COR-L47 (cell line): ENCODE measurements at places on chromosomes 12 and 14.

- DNase-seq: no peak
Observed at GRCh38 chr14:81484120-81484519, 49.5 kb downstream of the SEL1L start.

GRCh38 chr12:53217051-53217930 lies 10.2 kb upstream of the ITGB7 start:
- DNase-seq: no peak

DNA sequence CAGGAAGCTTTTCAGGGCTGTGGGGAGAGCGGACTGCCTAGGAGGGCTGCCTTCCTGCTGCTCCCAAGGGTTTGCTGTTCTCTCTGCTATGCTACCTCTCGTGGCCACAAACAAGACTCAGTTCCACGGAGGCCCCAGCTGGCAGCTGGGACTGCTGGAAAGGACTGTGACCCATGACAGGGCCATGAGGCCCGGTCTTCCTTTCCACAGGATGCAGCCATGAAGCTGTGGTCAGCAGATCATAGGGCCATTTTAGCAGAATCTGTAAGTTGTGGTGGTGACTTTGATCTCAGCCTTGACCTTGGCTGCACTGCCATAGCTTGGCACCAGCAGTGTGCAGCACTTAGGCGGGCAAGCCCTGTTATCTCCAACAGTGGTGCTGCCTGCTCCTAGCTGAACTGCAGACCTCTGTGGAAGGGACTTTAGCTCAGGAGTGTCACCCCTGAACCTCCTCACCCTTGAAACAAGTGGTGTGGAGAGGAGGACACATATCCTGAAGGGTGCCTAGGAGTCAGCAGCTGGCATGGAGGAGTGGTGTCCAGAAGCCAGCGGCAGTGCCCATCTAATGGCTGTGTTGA lies 12.3 kb downstream of the KRT80 start:
- no peak for DNase-seq

DNA sequence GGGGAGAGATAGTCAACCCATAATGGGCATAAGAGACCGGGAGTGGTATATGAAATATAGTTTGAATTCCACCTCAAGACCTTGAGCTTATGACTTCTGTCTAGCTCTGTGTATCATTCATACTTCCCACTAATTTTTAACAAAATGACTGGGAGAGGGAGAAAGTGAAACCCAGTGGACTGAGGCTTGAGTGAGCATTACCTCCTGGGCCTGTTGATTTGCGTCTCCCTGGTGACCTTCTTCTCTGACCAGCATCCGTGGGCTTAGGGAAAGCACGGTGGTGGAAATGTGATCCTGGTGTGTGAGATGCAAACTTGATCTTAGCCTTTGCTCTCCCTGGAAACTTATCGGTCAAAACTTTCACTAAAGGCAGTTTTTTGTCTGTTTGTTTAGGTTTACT lies 207.9 kb upstream of the BCL2L14 start:
- DNase-seq: no peak

- no peak for DNase-seq
Observed at GRCh38 chr12:121810234-121810817, 6.5 kb downstream of the SETD1B start.
